ENCODE measurements at places on chromosomes 6 and 20. TPM values are rescaled to one million over a fixed set of nuclear protein-coding genes. Genes with fewer than 3 reads are reported as not detected.

Gene PRL
- 0.23 TPM for total RNA-seq

Gene PRSS35
- total RNA-seq: 3.7 TPM

Gene KCNQ5
- total RNA-seq: 5.5 TPM

Gene CFAP206
- 14.8 TPM for total RNA-seq

Measured in diencephalon (tissue), 1 donor.